ENCODE measurements at places on chromosomes 13 and 19.

- DNase-seq = no peak
These were observed 677 bp downstream of the TGDS start for GRCh38 chr13:94595001-94595949.

- DNase-seq = no peak
These were observed 29.7 kb upstream of the ALOX5AP start for GRCh38 chr13:30705680-30706079.

- no peak for DNase-seq
These were observed 9.9 kb downstream of the FBXL3 start for GRCh38 chr13:77016888-77017623.

- DNase-seq = no peak
These were observed 10.8 kb downstream of the F2RL3 start for GRCh38 chr19:16899566-16900075.

GRCh38 chr19:46602392-46603194 is 1.5 kb downstream of the CALM3 start:
- no peak for DNase-seq

- no peak for DNase-seq
These were observed 41.7 kb downstream of the VWA8 start for GRCh38 chr13:41919031-41919740.

DNA sequence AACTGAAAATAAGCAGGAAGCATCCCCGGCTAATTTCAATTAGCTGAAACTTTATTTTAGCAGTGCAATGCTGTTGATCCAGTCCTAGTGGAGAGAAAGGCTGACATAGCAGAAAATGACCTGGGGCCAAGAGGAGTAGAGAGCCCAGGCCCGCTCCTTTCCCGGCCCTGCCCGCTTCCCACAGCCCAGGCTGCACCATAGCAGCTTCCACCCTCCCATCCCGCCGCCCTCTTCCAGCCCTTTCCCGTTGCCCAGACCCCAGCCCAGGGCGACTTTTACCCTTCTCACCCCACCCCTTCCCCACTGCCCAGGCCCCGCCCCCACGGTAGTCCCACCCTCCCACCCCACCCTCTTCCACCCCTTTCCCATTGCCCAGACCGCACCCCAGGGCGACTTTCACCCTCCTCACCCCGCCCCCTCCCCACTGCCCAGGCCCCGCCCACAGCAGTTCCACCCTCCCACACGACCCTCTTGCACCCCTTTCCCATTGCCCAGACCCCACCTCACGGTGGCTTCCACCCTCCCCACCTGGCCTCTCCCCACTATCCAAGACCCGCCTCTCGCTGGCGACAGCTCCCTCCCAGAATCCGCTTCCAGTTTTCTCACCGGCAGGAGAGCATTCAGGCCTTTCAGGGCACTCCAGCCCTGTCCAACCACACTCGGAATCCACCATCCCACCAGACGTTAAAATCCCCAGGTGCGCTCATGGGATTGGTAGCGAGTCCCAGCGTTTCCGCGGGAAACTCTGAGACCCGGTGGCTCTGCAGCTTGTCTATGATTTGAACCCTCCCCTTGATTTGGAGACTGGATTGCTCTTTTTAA is 8.3 kb downstream of the ZNF160 start:
- DNase-seq = no peak

Measured in activated CD8-positive, alpha-beta memory T cell treated with anti-CD3 and anti-CD28 coated beads for 1 hour (primary cell).